Epithelial cell of proximal tubule (primary cell): ENCODE measurements at places on chromosomes 12 and 14.

- no peak for DNase-seq
Measured at GRCh38 chr12:10097521-10097920, 1.3 kb downstream of the CLEC1A start.

- DNase-seq, result no peak
Measured at GRCh38 chr14:60211153-60211552, 37.9 kb upstream of the PPM1A start.

DNA sequence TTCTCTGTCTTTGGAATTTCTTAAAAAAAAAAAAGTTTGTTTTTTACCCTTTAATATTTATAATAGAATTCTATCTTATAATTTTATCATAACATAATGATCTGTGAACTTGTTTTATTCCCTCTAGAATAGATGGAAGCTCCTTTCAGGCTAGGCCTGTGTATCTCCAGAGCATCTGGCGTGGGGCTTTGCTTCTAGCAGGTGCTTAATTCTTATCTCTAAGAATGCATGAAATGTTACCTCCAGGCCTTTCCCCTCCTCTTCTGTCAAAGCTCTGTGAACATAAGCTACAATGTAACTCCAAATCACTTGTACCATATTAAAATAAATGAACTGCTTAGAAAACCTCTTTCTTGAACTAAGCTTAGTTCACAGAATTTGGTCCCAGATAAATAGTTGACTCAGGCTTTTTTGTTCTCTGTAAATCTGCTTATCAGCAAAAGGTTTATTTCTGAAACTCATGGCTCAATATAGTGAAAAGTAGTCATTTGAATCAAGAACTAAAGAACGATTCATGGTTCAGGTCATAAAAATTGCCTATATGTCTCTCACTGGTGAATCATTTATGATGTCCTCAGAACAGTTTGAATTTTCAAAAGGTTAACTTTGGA, 407.1 kb downstream of the TRHDE start:
- no peak for DNase-seq

- no peak for DNase-seq
Measured at GRCh38 chr12:111643427-111643826, 42.3 kb downstream of the BRAP start.

DNA sequence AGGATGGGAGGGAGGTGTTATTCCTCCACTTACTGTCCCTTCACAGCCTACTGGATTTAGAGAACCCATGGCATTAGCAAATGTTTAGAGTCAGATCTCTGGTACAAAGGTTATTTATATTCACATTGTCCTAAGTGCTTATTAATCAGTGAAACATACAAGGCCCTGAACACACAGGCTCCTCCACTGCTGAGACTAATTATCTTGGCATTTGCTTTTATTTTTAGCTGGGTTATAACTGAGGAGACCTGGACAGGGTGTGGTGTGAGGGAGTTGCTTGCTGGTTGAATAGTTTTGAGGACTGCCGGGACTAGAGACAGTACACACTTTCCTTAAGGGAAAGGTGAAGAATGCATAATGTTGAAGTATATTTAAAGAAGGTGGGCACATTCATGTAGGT, 77.5 kb downstream of the FIGNL2 start:
- no peak for DNase-seq

DNA sequence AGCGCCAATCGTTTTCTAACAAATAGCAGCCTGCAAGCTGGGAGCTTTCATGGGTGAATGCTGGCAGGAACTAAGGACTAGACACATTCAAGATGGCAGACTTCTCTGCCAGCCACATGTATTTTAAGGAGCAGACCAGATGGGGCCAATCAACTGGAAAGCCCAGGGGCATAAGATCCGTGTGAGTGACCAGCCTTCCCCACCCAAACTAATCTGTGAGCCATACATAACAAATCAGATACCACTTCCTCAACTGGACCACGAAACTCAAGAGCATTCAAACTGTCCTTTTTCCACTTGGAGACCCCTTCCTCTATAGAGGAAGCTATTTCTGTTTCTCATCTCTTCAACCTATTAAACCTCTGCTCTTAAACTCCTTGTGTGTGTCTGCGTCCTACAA, 9.7 kb downstream of the TCL1B start:
- no peak for DNase-seq

DNA sequence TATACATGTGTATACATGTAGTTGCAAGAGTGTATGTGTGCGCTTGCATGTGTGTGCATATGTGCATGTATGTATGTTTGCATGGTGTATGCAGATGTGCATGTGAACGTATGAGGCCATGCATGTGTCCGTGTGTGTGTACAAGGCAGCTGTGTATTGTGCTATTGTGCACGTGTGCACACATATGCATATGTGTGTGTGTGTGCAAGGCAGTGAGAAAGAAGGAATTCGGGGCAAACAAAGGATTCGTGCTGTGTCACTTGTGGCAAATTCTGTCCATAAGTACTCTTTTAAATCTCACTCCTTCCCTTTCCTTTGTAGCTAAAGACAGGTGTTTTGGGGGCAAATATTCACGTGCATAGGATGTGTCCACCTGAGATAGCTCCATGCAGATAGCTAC, 227.1 kb downstream of the VRK1 start:
- DNase-seq, result no peak

- DNase-seq, result no peak
Measured at GRCh38 chr12:57103856-57104255, 7.3 kb downstream of the STAT6 start.

GRCh38 chr14:32709027-32709426, 229.7 kb upstream of the NPAS3 start:
- peak; percentile 86 for DNase-seq

- no peak for DNase-seq
Measured at GRCh38 chr12:20477255-20477654, 108.9 kb downstream of the PDE3A start.

- DNase-seq, result no peak
Measured at GRCh38 chr12:65387396-65387795, 108.9 kb downstream of the MSRB3 start.

DNA sequence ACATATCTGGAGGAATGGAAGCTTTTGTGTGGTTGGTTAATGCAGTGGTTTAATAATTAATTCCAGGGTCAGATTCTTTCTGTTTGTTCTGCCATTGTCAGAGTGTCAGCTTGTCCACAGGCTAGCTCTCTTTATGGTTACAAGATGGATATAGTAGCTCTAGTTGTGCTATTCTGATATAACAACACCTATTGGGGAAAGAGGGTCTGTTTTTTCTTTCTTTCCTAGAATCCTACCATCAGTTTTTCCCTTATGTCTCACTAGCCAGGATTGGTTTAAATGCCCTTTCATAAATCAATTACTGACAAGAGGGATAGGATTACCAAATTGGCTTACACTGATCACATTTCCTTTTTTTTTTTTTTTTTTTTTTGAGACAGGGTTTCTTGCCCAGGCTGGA, 27.8 kb downstream of the CNOT2 start:
- peak; percentile 50 for DNase-seq

DNA sequence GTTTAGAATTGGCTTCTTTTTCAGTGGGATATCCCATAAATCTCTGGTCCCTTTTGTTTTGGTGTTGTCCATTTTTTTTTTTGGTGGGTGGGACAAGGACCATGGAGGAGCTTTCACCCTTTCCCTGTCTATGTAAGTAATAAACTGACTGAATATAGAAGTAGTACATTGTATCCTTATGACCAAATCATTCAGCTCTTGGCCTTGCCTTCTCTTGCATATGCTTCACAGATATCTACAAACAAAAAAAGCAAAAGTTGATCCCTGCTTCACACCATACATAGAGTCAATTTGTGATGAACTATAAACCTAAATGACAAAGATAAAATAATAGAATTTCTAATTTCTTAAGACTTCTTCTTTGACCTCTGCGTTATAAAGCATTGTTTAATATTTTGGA, 59.8 kb downstream of the SIX1 start:
- DNase-seq, result no peak

GRCh38 chr12:105626653-105627052, 296.2 kb downstream of the C12orf75 start:
- no peak for DNase-seq

GRCh38 chr12:52715416-52715815, 12.1 kb upstream of the KRT77 start:
- DNase-seq, result no peak

GRCh38 chr14:69154779-69155178, 1.9 kb upstream of the DCAF5 start:
- DNase-seq, result no peak

GRCh38 chr12:15214851-15215601, 6.2 kb downstream of the RERG start:
- DNase-seq, result no peak

GRCh38 chr14:98914942-98915341, 357.1 kb downstream of the BCL11B start:
- DNase-seq, result no peak

GRCh38 chr12:27491226-27491625, 32.8 kb upstream of the PPFIBP1 start:
- DNase-seq, result no peak

DNA sequence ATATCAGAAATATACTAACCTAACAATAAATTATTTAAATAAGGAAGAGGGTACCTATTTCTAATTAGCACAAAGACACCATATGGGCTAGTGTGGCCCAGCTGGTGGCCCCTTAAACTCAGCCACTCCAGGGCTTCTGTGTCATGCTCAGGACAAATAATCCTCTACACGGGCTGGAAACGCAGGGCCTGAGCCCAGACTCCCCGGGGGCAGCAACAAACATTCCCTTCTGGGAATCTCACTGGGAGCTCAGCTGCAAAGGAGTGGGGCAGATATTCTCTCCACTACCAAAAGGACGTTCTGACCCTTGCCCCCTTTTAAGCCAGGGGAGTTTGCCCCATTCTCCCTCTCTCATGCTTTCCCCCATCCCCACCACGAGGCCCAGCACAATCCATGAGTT, 43.7 kb upstream of the ELK3 start:
- DNase-seq, result no peak

- DNase-seq, result no peak
Measured at GRCh38 chr14:94423453-94424056, 29.0 kb downstream of the SERPINA11 start.

DNA sequence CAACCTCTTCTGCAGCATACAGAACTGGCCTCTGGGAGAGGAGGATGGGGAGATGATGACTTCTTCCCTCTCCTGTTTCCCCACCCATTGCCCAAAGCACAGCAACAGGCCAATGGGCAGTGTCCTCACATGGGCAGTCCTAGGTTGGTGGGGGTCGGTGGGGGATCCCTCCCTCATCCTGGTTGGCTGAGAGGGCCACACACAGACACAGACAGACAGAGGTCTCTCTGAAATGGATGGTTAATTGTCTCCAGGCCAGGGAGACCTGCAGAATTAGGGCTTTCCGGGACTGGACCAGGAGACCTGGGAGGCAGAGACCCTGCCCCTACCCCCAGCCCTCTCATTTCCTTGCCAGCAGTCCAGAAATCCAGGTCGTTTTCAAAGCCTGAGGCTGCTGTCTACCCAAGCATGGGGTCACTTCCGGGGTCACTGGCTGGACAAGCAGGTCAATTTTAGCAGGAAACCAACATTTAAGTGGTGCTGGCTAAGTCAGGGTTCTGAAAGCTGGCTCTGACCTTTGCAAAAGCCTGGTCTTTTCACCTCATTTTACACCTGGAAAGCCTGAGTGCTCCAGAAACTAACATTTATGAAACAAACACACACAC, 48.6 kb upstream of the TBX3 start:
- DNase-seq, result no peak

- peak; percentile 38 for DNase-seq
Measured at GRCh38 chr12:87815771-87816585, 213.2 kb downstream of the C12orf50 start.

DNA sequence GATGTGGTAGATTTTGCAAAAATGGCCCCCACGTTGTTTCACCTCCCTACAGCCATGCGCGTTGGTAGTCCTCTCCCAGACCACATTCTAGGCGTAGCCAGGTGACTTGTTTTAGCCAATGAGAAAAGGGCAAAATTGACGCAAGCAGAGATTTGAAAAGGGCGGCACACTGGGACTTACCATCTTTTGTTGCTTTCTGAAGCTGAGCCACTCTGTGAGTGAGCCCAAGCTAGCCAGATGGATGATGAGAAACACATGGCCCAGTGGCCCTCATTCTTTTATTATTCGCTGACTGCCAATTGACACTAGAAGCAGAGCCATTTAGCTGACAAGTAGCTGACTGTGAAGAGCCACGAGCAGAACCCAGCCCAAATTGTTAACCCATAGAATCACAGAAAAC, 142.0 kb upstream of the GZMB start:
- no peak for DNase-seq

DNA sequence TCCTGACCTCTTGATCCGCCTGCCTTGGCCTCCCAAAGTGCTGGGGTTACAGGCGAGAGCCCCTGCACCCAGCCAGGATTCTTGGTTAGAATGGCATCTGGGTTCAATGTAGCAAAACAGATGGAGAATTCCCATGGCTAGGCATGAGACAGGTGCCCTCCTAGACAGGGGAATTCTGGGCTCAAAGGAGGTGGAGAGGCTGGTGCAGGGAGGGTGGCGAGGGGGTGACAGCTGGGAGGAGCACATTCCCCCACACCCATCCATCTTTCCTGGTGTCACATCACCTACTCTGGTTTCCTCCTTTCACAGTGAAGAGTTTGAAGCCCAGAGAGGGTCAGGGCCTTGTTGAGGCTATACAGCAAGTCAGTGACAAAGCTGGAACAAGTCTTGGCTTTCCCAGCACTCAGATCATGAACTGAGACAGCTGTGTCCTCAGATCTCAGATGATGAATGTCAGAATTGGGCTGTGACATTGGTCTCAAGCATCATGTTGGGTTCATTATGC, 2.8 kb downstream of the SERPINA1 start:
- no peak for DNase-seq

GRCh38 chr14:104037903-104038302, 47.6 kb upstream of the ASPG start:
- no peak for DNase-seq

GRCh38 chr12:389142-390096, at the start of gene KDM5A:
Gene KDM5A (minus strand): TSS chr12:389320. CDS start chr12:389091, 229 bp downstream.
- peak; percentile 74 for DNase-seq

GRCh38 chr14:51310505-51310944, 70.5 kb downstream of the TMX1 start:
- no peak for DNase-seq

- no peak for DNase-seq
Measured at GRCh38 chr12:29559198-29559597, 61.7 kb upstream of the OVCH1 start.

DNA sequence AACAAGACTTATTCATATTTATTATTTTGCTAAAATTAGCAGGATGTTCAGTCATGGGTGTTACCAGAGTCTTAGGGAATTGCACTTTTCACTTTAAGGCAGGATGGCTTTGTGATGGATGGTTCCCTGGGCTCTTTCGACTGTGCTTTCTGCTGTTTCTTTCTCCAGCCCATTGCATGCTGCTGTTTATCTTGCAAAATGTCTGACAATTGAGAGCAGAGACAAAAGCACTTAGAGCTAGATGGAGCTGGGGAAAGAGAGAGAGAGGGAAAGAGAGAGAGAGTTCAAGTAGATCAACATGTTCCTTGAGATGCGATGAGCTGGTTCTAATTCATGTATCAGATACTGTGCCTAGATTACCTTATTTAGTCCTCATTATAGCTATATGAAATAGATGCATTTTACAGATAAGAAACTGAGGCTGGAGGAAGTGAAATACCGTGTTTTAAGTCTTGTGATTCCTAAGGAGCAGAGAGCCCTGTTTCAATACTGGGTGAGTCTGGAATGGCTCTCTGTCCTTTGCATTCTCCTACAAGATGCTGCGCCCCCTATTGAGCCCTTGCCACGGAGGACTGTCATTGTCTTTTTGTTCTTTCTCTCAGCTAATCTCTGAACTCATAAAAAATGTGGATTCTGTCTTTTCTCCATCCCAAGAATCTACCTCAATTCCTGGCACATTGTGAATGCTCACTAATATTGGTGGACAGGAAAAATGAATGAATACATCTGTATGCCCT, 227.9 kb downstream of the ALG10B start:
- no peak for DNase-seq

GRCh38 chr14:30805284-30805683, 69.1 kb upstream of the COCH start:
- no peak for DNase-seq
